ENCODE measurements at places on chromosomes 1 and 21. TPM values are rescaled to one million over a fixed set of nuclear protein-coding genes. Genes with fewer than 3 reads are reported as not detected.

- H3K36me3 ChIP-seq, result peaks cover 47% of the 10 kb centered on the region
- no peak for DNase-seq
- no peaks in the 10 kb centered on the region for H3K4me1 ChIP-seq
- no peaks in the 10 kb centered on the region for H3K27me3 ChIP-seq
- no peak overlapping the region for H3K4me3 ChIP-seq
Measured at GRCh38 chr1:205791568-205792180, 16.4 kb upstream of the RAB29 start.

Gene KRTAP10-11
- not detected for total RNA-seq

DNA sequence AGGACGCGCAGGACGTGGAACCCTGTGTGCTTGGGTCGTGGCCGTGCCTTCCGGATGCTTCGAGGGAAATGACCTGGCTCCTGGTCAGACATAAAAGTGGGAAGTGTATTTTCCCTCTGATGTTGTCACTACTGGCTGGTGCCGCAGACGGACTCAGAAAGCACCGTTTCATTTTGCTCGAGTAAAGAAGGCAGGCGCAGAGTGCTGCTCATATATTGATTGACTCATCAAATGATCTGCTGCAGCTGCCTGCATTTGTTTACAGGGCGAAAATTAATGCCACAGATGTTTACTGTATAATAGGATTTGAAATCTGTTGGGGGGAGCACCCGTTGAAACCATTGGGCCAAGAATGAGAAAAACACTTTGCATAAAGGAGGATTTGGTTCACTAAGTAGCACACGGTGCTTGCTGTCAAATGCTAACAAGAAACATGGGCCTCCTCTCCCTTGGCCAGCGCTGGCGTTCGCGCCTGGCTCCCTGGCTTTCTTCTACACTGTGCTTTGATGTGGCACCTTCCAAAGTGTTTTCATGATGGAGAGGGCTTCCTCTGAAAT, 365.5 kb downstream of the CAMTA1 start:
- DNase-seq, result no peak
- no peak overlapping the region for H3K4me3 ChIP-seq
- H3K36me3 ChIP-seq, result no peaks in the 10 kb centered on the region
- H3K27ac ChIP-seq, result no peak overlapping the region
- peaks cover 4% of the 10 kb centered on the region for H3K4me1 ChIP-seq
- H3K27me3 ChIP-seq, result no peaks in the 10 kb centered on the region

Gene HCRTR1
- total RNA-seq, result not detected

- no peak overlapping the region for H3K4me3 ChIP-seq
- H3K27ac ChIP-seq, result no peak overlapping the region
- no peaks in the 10 kb centered on the region for H3K4me1 ChIP-seq
- DNase-seq, result no peak
- no peaks in the 10 kb centered on the region for H3K36me3 ChIP-seq
Measured at GRCh38 chr1:77475641-77476040, 193.8 kb downstream of the AK5 start.

GRCh38 chr1:5253036-5253435, 598.6 kb downstream of the AJAP1 start:
- H3K36me3 ChIP-seq, result no peaks in the 10 kb centered on the region
- H3K4me3 ChIP-seq, result no peak overlapping the region
- H3K27ac ChIP-seq, result no peak overlapping the region
- H3K4me1 ChIP-seq, result no peaks in the 10 kb centered on the region

Gene LCE3E
- total RNA-seq, result not detected

GRCh38 chr1:228810878-228811711, 75.8 kb downstream of the RHOU start:
- H3K27me3 ChIP-seq, result no peaks in the 10 kb centered on the region
- no peak overlapping the region for H3K27ac ChIP-seq
- no peak for DNase-seq
- no peak overlapping the region for H3K4me3 ChIP-seq
- no peaks in the 10 kb centered on the region for H3K36me3 ChIP-seq
- H3K4me1 ChIP-seq, result peaks cover 3% of the 10 kb centered on the region

Data from thoracic aorta (tissue), 2 donors.